ENCODE measurements at places on chromosomes 4 and X.

DNA sequence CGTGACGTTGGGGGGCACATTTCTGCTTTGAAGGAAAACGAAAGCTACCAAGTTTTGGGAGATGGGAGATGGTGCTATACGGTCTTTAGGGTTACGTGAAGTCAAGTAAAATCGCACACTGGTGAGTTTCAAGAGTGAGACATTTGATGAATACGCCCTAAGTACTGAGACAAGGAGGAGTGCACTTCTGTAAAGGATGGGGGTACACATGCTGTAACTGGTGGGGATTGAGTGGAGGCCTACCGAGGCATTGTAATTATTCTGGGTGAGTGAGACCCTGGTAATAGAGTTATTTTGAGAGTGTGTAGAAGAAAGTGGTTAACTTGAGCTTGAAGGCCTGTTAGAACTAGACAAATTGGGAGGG, 536 bp downstream of the SH3BGRL start:
- peak; percentile 20 for DNase-seq

DNA sequence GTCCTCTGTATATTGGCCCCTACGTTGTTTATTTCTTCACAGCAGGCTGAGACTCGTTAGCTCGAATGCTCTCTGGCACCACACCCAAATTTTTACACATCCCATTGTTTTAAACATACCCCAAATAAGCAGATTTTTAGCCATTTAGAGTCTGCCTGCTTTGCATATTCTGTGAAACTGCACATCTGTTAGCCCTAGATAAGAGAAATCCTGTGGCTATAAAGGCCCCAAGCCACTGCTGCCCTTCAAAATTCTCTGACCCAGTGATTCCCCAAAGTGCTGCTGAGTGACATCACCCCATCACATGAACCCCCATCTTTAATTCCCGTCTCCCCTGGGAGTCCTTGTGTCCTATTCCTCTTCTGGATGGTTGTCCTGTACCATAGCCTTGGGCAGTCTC, 20.8 kb downstream of the TEX13C start:
- DNase-seq = no peak

DNA sequence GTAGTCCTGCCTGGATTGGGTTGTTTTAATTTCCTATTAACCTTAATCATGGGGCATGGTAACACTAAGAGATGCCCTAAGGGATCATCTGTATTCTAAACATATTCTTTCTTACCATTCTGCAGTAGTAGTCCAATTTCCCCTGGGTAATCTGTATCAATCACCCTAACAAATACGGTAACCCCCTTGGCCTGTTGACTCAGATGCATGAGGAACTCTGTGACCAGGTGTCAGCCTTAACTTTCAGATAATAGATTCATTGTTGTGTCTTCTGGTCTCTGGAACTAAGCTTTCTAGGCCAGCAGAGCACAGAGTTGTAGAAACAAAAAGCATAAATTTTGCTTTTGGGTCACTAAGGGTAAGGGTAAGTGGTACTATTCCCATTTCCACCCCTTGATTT, 13.1 kb upstream of the BANK1 start:
- no peak for DNase-seq

GRCh38 chr4:124481123-124481522, 231.4 kb downstream of the ANKRD50 start:
- no peak for DNase-seq

- no peak for DNase-seq
These were observed 8.7 kb downstream of the CLRN2 start for GRCh38 chr4:17523662-17524061.

DNA sequence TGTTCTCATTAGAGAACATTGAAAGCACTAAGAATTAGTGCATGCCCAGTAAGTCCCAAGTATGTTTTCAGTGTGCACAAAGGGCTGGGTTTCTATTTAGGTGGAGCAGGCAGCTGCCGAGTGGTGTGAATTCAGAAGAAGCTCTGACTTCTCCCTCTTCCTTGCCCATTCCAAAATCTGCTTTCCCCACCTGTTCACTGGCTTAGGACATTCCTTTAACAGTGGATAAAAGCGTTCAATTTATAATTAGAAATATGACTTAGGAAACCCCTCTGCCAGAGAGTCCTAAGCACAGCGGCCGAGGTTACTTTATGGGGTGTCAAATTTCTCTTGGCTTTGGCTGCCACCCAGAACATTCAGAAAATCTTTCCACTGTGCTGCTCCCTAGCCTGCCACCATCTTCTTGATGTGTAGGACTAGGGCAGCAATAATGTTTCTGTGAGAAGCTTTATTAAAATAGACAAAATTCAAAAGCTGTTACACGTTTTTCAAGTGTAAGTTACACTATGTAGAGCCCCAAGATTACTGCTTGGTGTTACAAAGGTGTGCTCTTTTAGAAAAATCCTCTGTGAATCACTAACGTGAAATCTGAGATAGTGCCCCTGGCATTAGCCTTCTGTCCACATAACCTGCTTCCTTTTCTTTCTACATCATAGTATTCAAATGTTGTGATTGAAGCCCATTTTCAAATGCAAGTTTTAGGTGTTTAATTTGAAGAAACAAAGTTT, 191.6 kb upstream of the ANKRD50 start:
- DNase-seq = no peak

GRCh38 chrX:149392921-149393320, 112.2 kb downstream of the IDS start:
- DNase-seq = no peak

DNA sequence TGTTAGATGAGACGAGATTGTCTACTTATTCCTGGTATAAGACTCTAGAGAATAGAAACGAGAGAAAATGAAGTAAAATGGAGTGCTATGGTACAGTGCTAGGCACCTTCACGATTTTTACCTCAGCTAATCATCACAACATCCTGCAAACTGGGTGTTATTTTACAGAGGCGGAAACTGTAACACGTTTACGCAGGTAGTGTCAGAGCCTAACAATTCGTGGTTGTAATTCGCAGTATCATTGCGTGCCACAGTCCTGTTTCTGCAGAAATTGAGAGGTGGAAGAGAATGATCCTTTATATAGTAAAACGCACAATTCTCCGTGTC, 383 bp upstream of the TBC1D19 start:
- no peak for DNase-seq

GRCh38 chrX:68807818-68808217, 21.0 kb upstream of the EFNB1 start:
- DNase-seq = no peak

DNA sequence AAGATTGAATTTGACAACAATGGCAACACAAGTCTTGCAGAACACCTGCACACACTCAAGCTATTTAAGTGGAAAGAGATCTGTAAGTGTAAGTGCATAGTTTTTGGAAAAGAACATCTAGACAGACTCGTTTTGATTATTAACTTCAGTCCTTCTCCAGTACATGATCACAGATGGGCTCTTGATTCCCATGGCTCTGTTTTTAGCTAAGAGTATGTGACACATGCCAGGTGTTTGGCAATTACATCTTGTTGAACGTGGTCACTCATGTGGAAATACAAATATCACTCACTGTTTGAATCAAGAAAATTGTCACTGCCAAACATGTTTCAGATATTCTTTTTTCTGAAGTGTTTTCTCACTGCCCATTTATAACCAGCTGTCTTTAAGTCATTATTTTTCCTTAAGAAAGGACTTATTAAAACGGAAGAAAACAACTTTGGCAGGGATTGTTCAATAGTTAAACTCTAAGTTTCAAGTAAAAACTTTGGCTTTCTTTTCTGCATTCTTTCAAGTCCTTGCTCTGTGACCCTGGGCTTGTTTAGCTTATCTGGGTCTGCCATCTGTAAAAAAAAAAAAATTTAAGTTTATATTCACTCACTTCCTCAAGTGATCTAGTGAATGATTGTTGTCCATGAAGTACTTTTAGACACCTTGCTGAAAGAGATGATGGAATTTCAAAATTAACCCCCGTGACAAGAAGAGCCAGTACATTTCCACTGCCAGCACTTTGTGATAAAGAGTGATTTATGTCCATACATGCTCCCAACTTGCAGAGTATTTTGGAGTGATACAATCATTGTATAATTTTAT, 125.4 kb downstream of the ATXN3L start:
- DNase-seq = no peak

GRCh38 chrX:46929439-46930261, 17.4 kb downstream of the JADE3 start:
- DNase-seq = no peak

- no peak for DNase-seq
These were observed 82.2 kb upstream of the VEGFC start for GRCh38 chr4:176874721-176875445.

- no peak for DNase-seq
These were observed 13.0 kb upstream of the IRAK1 start for GRCh38 chrX:154032653-154033052.

DNA sequence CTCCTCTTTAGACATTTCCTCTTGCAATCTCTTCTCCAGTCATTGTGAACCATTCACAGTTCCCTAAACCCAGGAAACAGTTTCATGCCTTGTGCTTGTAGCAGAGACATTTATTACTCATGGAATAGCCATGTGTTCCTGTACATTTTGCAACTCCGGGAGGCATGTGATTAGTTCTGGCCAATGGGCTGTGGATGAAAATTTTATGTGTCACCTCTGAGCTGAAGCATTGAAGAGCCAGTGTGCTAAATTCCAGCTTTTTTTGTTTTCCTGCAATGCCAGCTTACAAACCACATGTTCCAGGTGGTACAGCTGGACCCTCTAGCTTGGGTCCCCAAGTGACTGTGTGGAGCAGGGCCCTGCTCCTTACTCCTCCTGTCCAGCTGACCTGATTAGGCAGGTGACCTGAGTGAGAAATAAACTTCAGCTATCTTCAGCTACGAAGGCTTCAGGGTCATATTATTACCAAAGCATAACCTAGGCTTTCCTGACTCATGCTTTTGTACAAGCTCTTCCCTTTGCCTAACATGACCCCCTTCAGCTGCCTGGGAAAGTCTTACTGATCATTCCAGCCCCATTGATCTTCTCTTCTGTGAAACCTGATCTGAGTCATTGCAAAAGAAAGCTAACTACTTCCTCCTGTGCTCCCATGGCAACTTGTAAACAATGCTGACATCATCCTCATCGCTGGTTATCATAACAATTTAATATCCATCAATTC, 200.4 kb downstream of the PTTG2 start:
- DNase-seq = peak; percentile 70
